ENCODE measurements at places on chromosomes 4 and X.

DNA sequence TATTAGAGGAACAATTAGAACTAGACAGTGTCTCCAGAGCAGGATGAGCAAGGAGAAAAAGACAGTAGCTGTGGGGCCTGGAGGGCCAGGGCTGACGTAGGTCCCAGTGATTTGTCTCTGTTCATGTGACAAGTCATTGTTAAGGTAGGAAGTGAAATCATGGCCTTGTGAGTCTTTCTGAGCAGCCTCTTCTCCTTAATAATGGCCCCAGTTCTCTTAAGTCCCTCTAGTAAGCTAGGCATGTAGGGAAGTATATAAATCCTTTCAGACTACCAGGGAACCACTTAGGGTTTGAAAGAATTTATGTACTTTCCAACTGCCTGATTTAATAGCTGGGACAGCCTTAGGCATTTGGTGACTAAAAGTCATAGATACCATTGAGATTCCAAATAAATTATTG lies 133.0 kb downstream of the KLHL8 start:
- no peak for DNase-seq

- no peak for DNase-seq
These were observed 790.4 kb upstream of the GALNTL6 start for GRCh38 chr4:171022824-171023230.

DNA sequence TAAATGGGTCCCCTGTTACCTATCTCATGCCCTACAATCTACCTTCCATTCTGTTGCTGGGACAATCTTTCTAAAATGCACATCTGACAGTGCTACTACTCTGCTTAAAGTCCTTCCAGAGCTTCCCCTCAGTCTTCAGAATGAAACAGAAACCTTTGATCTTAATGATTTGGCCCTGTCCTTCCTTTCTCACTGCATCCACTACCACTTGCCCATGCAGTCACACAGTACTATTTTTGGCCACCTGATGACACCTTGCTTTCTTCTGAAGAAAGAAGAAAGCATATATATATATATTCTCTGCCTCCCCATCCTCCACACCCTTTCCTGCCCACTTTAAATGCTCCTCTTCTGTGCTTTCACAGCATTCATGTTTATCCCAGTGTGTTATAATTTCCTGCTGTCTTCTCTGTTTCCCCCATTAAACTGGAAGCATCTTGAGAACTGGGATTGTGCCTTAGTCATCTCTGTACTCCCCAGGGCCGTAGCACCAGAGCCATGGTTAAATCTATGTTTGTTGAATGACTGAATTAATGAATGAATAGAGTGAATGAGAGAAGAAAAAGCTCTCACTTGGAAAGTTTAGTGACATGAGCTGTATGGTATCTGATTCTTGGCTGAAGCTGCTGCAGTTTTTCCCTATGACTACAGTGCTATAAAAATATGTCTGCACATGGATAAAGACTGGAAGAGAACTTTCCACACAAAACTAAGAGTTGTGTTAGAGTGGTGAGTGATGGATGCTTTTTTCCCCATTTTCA lies 56.2 kb downstream of the RTL9 start:
- no peak for DNase-seq

DNA sequence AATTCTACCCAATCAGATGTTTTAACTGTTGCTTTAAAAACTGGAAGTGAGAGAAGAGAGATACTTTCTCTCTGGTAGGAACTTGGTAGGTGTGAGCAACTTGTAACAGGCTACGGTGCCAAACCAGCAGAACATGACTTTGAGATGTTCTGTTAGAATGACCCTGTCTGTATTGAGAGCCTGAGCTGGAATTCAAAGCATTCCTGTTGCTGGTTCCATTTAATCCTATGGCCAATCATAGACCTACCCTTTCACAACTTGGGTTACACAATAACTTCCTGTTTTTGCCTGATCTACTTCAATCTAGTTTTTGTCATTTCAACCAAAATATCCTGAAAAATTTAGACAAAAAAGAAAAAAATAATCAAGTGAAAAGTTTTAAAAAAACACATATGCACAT lies 1.7 kb upstream of the PRRG1 start:
- no peak for DNase-seq

DNA sequence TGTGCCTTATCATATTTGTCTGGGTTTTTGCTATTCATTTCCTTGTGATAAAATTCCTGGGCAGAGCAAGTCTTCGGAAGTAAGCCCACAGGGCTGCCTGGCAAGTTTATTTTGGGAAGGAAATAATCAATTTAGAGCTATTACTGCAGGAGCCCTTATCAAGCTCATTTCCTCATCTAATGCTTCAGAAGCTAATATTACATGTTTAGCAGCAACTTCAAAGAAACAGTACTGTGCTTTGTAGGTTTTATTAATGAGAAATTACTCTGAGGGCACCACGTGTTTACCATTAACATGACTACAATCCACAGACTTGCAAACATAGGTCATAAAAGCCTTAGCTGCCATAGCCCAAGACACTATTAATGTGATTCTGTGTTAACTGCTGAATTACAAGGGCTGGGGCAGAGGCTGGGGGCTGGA lies 540.0 kb downstream of the SPRY1 start:
- DNase-seq, result no peak

GRCh38 chr4:39030725-39031124 lies 1.5 kb downstream of the TMEM156 start:
- no peak for DNase-seq

DNA sequence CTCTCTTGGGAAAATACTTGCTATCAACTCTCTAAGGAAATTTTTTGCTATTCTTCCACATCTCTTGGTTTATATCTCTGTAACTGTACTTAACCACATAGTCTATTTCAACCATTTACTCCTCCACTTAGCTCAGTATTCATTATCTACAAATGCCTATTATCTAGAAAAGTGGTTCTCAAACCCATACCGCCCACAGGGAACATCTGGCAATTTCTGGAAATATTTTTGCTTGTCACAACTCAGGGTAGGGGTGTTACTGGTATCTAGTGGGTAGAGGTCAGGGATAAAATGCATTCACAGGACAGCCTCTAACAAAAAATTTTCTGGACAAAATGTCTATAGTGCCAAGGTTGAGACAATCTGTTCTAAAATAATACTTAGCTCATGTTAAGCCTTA lies 14.4 kb downstream of the ATRX start:
- DNase-seq, result no peak

DNA sequence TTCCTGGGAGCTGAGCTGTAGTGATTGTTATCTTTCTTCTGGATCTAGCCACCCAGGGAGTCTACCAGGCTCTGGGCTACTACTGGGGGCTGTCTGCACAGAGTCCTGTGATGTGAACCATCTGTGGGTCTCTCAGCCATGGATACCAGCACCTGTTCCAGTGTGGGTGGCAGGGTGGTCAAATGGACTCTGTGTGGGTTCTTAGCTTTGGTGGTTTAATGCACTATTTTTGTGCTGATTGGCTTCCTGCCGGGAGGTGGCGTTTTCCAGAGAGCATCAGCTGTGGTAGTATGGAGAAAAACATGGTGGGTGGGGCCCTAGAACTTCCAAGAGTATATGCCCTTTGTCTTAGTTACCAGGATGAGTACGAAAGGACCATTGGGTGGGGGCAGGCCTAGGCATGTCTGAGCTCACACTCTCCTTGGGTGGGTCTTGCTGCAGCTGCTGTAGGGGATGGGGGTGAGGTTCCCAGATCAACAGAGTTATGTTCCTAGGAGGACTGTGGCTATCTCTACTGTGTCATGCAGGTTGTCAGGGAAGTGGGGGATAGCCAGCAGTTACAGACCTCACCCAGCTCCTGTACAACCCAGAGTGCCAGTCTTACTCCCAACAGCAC lies 264.8 kb upstream of the LDB2 start:
- no peak for DNase-seq

- DNase-seq, result no peak
These were observed 132.4 kb downstream of the GLRA3 start for GRCh38 chr4:174696657-174697056.

- no peak for DNase-seq
These were observed 92.4 kb upstream of the SMIM10 start for GRCh38 chrX:134898440-134898839.

DNA sequence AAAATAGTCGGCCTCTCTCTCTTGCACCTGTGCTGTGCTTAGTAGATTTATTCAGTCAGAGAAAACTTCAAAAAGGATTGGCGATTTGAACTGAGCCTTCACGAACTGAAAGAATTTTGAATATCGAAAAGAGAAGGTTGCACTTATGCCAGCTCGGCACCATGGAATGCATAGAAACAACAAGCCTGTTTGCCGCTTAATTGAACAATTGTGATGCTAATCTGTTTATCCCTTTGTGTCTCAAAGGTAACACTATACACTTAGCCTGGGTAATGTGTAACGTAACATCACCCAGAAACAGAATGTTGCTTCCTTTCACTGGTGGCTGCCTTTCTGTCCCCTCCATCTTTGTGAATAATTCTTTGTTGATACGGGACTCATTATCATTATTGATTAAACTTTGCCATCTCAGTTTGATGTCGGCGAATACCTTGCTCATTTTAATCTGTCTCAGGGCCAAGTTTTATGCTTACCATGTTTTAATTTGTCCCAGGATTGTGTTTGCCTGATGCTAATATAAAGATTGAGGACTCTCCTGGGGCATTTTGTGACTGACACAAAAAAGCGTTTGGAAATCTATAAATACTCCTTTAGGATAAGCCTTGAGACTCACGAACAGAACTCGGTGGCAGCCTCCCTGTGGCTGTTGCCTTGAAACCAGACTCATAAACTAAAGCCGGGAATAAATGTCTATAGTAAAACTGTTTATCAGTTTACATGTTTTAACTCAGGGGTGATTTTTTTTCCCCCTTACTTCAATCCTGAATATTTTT lies 400.5 kb downstream of the RAPGEF2 start:
- DNase-seq, result no peak

DNA sequence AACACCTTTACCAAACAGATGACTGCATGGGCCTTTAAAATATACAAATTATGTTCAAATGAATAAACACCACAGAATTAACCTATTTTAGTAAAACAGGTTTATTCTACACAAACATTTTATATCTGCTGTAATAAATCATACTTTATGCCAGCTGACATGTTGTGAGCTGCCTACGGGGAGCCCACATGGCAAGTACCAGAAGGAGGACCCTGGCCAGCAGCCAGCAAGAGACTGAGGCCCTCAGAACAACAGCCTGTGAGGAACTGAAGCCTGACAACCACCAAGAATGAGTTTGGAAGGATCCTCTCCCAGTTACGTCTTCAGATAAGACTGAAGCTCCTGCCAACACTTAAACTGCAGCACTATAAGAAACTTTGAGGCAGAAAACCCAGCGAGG lies 377.0 kb downstream of the PDGFC start:
- DNase-seq, result no peak

GRCh38 chr4:71239365-71239764 lies 99.5 kb upstream of the SLC4A4 start:
- no peak for DNase-seq

DNA sequence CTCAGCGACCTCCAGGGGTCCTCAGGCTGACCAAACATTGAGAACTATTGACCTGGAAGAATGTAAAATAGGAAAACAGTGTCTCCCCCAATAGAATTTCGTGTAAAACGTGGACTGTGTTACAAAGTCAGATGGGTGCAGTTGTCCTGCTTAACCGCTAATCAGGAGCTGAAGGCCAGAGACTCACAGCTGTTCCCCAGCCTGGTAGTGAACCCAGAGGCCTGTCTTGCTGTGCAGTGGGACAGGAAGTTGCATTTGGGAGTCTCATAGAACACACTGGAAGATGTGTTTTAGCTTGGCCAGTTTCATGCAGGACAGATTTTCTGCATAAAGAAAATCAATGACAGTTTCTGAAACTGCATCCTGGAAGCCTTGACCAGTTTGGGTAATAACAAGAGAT lies 151.5 kb downstream of the PTTG2 start:
- DNase-seq, result no peak

- no peak for DNase-seq
These were observed 577.8 kb downstream of the NLGN4X start for GRCh38 chrX:5650904-5651303.

- no peak for DNase-seq
These were observed 772 bp upstream of the PABPC4L start for GRCh38 chr4:134202166-134202956.

DNA sequence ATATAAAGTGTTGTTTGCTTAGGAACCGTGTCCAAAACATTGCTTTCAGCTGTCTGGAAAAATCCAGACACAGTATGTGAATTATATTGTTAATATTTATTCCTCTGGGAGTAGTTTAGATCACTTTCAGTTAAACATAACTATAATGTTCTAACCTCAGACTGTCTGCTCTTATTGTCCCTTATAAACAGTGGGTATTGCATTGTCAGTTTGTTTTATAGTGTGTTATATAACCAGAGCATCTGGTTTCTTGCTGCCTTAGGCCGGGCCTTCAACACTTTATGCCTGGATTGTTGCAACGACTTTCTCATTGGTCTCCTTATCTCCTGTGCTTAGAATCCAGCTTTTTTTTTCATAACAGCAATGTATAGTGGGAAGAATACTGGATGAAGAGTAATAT lies 26.4 kb downstream of the ATG4A start:
- no peak for DNase-seq

GRCh38 chr4:118954246-118954645 lies 65.6 kb downstream of the SYNPO2 start:
- DNase-seq, result no peak

DNA sequence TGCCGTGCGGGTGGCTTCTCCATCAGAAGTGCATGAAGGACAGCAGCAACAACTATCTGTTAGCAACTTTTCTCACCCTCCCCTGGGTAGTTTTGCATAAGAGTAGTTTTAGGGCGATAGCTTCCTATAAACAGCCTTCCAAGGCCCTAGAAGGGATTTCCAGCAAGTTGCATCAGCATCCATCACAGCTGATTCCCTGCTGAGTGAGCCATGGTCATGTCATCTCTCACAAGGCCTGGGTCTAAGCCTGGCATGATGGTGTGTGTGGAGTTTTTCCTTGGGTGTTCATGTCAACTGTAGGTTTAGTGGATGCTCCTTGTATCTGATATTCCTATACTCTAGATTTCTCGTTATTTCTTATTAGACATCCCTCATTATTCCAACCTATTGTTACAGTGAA lies 2324.7 kb upstream of the AGA start:
- no peak for DNase-seq

DNA sequence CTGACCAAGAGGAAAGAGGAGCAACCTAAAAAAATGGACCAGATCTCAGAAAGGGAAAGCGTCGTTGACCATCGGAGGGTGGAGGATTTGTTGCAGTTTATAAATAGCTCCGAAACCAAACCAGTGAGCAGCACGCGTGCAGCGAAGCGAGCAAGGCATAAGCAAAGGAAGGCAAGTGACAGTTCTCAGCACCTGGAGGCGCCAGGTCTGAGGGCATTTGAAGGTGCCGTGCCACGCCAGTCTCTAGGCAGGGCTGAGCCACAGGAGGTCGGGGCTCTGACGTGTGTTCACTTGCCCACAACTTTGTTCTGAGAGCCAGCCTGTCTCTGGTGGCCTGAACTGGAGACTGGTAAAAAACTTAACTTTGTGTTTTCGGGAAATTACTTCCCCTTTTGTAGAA lies 59.7 kb downstream of the TNIP2 start:
- DNase-seq, result no peak
